ENCODE measurements at places on chromosomes 13 and 19.

DNA sequence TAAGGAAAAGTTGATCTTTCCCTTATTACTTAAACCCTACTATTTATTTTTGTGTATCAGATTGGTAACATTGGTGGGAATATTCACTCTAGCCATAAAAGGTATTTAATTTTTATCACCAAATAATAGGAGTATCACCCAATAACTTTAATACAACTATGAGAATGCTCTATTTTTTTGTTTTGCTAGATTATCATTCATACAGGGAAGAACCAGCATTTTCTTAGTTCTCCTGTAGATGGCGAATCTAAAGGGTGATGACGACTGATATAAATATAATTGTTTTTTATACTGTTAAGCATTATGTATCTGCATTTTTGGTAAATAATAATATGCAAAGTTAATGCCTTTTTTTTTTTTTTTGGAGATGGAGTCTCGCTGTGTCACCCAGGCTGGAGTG lies 7.9 kb upstream of the FRY start:
- no peak for DNase-seq

GRCh38 chr19:51637362-51637978 lies 7.3 kb upstream of the SIGLEC5 start:
- no peak for DNase-seq

- DNase-seq = peak; percentile 22
Observed at GRCh38 chr19:45130888-45131615, 29.7 kb downstream of the NKPD1 start.

GRCh38 chr13:33537026-33537425 lies 251.5 kb upstream of the STARD13 start:
- DNase-seq = no peak

DNA sequence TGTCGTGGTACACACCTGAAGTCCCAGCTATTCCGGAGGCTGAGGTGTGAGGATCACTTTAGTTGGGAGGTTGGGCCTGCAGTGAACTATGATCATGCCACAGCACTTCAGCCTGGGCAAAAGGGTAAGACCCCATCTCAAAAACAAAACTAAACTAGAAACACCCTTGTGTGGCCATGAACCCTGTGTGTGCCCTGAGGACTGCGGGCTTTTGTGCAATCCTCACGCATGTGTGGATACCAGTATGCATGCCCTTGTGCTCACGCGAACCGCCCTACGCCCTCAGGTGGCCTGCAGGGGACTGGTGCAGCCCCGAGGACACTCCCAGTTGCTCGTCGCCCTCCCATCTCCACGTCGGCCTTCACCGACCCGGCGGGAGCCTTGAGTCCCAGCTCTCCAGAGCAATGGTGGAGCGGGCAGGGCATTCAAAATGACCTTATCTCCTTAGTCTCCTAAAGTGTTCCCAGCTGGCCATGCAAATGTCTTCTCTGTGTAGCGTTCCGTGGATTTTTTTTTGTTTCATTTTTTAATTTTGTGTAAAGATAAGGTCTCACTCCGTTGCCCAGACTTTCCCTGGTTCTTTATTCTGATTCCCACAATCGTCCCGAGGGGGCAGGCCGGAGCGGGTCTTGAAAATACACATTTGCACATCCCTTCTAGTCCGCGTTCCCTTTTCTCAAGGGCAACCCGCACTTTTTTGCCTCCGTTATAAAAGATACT lies 868 bp upstream of the EGLN2 start:
- peak; percentile 52 for DNase-seq

- no peak for DNase-seq
Observed at GRCh38 chr13:48654511-48654910, 782 bp downstream of the CYSLTR2 start.

- DNase-seq = no peak
Observed at GRCh38 chr19:14553042-14553938, 18.6 kb downstream of the NDUFB7 start.

GRCh38 chr19:50702871-50703829 lies 16.5 kb downstream of the SHANK1 start:
- no peak for DNase-seq

DNA sequence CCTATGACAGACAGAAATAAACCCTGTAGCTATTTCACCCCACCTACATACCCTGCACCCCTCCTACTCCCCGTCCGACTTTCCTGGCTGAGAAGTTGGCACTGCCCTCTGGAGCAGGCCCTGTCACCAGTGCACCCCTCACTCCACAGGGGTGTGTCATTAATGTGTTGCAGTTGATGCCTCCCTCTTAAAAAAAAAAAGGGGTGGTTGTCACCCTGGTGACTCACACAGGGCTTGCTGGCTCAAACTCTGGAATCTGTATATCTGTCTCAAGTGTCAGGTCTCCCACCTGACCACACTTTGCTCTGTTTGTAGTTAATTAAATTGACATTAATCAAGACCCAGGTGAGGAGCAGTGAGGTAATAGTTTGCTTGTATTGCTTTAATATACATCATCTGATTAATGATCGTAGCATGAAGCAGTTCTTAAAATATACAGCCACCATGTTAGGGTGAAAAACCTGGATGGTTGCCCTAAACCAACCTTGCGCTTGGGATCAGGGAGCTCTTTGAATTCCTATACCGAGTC lies 2.0 kb upstream of the GATAD2A start:
- no peak for DNase-seq

DNA sequence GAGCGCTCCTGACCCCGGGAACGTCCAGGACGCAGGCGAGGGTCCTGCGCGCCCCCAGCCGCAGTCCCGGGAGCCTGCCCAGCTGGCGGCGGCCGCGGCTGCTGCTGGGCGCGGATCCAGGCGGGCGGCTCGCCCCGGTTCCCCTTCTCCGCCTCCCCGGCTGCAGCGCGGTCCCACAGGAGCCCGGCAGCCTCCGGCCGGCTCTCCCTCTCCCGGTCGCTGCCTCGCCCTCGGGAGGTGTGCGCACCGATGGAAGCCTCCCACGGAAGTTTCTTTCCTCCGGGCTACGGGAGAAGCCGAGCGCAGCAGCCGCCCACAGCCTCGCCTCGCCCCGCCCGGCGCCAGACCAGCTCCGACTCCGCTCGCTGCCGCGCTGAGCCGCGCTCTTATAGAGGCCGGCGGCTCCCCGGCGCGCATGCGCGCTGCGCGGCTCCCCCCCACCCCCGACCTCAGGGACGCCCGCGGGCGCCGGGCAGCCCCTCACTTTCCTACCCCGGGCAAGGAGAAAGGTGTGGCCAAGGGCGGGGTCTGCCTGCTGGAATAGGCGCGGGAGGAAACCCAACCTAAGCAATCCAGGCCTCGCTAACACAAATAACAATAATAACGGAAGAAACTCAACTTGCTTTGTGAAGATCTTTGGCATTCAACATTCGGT lies at the start of gene SHISA2:
Gene SHISA2, minus strand, starts transcription at position 360 of the 655 bp plus-strand sequence. CDS start 1,041 bp downstream, outside the sequence.
- DNase-seq = peak; percentile 18

DNA sequence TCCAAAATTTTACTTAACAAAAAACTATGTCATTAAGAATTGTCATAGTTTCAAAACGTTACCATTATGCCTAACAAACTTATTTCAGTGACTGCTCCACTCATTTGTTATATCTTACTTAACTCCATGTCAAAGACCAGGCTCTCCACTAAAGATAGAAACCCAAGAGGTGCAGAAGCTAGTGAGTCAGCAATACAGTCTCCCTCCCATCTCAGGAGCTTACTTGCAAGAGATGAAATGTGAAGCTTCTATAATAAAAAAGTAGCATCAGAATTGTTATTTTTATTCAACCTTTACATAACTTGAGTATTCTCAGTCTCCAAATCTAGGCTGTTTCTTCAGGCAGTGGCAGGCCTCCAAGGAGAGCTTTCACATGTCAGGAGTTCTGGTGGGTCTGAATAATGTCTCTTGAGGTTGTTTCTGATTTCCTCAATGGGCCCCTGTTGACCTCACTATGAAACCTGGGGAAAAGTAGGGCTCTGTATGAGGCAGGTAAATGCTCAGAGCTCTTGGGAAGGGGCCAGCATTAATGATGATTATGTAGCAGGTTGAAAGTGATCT lies 242.0 kb downstream of the NDFIP2 start:
- DNase-seq = no peak

DNA sequence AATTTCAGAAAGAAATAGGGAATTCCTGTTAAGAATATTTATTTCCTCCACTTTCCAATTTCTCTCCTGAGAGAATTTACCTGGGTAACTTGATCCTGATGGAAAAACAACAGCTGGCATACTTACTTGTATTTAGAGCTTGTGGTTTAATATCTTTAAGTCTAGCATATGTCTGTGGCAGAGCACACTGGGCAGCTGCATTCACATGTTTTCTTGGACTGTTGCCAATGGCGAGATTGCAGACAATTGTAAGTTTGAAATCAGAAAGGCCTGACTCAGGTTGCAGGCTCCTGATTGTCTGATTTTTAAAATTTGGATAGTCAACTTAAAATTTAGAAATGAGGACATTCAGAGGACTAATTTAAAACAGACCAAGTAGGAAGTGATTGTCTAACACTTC lies 66.9 kb downstream of the NHLRC3 start:
- DNase-seq = no peak

DNA sequence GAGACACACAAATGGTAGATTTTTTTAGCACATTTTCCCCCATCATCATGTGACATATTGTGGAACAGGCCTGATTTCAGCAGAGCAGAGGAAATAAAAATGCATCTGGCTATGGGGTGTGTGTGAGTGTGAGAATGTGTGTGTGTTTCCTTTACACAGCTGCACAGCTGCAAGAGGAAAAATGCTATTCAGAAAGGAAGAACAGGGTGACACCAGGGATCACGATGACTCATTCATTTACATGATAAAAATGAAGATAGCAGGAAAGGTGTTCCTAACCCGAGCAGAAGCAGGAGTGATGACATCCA lies 469.5 kb upstream of the TSHZ3 start:
- DNase-seq = no peak

GRCh38 chr19:2661615-2662014 lies 40.9 kb downstream of the GNG7 start:
- DNase-seq = no peak

DNA sequence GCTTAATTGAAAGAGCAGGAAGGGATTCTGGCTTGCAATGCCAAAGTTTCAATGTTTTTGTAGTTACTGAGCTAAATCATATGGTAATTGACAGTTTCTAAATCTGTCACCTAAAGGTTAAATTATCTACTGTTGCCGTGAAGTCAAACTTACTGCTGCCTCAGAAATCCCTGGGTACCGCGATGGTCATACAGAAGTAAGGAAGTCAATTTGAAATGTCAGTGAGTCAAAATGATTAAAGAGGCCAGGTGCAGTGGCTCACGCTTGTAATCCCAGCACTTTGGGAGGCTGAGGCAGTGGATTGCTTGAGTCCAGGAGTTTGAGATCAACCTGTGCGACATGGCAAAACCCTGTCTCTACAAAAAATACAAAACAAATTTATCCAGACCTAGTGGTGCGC lies 48.8 kb upstream of the TPM4 start:
- DNase-seq = no peak

DNA sequence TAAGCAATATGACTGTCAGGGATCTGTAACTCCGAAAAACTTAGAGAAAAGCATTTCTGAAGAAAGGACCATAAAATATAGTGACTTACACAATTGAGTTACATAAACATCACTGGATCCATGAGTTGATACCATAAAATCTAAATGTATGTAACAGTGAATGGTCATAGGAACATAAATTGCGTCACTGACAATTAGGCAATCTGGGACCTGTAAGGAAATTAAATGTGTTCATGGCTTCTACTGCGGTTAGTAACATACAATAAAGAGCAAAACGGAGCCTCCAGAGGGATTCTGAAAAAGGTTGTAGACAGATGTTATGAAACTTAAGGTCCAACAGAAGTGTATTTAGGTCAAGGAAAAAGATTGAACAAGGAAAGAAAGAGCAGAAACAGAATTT lies 27.1 kb downstream of the POU4F1 start:
- no peak for DNase-seq

DNA sequence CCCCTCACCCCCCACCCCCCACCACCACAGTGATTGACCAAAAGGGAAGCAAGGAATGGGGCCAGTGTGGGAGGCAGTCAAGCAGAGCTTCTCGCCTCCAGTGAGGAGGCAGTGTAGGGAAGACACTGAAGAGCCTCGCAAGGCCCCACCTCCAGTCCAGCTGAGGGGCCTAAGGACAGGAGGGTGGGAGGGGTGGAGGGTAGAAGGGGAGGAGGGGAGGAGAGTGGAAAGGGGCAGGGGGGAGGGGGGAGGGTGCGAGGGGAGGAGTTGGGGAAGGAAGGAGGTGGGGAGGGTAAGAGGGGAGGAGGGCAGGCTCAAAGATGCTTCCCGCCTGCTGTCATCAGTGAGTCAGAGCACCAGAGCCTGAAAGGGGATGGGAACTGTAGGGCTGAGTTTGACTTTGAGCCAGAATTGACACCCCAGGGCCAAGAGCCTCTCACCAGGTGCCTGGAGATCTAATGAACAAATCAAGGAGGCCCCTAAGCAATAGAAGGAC lies 786.2 kb downstream of the UQCRFS1 start:
- DNase-seq = no peak

GRCh38 chr13:68081061-68081460 lies 850.9 kb upstream of the PCDH9 start:
- DNase-seq = no peak

DNA sequence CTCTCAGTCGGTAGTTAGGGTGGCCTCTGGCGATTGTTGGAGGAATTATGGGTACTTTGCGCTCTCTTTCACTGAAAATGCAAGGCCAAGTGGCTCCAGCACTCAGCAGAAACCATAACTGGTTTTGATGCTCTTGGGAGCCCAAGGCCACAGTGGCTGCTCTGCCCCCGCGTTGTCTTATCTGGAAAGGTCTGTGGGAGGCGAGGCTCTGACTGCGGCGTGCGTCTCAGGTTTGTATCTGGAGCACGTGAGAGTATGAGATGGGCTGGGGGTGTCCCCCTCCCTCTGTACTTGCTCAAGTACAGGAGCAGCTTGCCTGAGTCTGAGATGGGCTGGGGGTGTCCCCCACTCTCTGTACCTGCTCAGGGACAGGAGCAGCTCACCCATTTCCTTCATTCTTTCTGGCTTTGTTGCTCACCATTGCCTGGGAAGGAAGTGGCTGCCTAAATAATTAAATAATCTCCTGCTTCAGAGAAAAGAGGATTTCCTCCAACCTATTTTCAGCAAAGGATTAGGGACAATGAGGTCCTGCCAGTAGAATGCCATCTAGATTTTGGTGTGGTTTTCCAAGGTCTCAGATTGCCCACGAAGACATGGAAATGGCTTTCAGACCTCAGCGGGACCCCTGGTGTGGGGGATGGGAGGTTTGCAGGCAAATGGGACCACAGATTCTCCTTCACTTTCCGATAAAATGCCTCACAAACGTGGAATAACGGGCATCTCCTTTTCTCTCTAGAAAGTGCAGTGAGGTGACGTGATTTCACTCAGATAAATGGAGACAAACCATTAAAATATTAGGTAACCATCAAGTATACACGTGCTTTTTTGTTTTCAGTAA lies 14.7 kb downstream of the ATP11A start:
- DNase-seq = no peak

DNA sequence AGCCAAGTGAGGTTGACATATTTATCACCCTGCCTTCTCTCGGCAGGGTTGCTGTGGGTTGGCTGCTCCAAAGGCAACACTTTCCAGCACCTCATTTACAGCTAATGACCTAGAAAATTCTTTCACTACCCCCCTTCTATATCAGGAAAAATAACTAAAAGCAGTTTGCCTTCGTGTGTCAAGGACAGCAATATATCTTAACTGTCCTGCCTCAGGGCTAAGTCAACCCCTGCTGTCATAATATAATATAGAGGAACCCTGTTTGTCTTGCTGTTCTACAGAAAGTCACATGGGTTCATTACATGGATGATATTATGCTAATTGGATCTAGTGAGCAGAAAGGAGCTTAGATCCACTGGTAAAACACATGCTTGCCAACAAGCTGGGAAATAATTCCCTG lies 28.1 kb upstream of the USP12 start:
- no peak for DNase-seq
